ENCODE measurements at places on chromosomes 6 and 20.

GRCh38 chr6:45679631-45680030 is 301.9 kb upstream of the SUPT3H start:
- no peak for DNase-seq

- DNase-seq, result no peak
These were observed 6.0 kb downstream of the CEP85L start for GRCh38 chr6:118645395-118645794.

DNA sequence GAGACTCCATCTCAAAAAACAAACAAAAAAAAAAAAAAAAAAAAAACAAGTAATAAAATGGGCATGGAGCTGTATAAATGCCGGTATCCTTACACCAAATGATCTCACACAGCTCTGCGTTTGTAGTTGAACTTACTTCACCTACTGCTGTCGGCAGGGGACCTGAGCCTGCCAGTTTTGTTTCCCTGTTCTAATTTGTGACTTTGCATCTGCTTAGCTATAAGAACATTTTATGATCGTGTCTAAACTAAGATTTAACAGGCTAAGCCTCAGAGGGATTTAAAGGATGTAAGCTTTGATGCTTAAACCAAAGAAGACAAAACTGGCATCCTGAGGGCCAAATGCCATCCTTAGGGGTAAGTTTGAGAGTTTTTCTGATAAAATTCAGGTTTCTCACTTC is 58.7 kb downstream of the GCNT2 start:
- DNase-seq, result no peak

- no peak for DNase-seq
These were observed 36.1 kb upstream of the INSM1 start for GRCh38 chr20:20331817-20332216.

DNA sequence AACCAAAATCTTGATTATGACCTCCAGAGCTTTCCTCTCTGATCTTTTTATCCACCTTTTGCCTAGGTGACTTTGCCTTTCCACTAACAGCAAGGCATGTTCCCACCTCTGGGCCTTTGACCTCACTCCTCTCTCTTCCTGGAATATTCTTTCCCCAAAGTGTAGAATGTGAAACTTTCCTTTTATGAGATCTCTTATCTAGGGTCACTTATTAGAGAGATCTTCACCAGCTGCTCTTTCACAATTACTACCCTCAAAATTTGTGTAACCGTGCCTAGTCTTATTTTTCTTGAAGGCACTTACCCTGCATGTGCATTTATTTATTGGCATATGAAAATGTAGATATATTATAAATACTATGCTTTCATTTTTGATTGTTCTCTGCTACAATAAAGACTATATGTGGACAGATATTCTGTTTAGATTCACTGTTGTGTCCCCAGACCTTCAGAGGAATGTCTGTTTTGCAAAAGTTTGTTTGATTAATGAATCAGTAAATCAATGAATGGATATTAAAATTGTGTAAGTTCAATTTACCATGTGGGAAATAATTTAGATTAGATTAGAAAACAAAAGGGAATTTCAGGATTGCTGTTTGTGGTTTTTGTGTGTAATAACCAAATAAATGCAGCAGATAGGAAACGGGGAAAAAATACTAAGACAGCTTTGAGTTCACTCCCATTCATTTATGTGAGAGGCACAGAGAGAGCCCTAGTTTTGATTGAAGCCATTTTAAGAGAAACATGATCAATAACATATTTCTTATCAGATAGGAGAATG is 207.0 kb downstream of the ADGB start:
- DNase-seq, result no peak

GRCh38 chr6:155261111-155261900 is 2.5 kb upstream of the CLDN20 start:
- no peak for DNase-seq

GRCh38 chr6:106872049-106872448 is 102.5 kb downstream of the CD24 start:
- DNase-seq, result no peak

DNA sequence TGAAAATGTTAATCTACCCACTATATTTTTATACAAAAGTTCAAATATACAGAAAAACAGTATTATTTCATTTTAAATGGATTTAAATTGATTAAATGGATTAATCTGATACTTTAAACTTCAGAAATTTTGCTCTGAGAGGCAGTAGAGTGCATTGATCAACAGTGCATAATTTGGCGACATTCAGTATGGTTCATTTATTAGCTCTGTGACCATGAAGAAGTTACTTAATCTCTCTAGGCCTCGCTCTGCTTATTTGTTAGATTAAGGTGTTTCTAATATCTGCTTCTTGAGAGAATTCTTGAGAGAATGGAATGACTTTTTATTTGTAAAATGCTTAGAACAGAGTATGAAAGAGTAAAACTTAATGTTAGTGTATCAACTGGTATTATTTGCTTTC is 8.9 kb downstream of the PDE7B start:
- no peak for DNase-seq

Data from nucleus accumbens (tissue), 56 donors.